ENCODE measurements at places on chromosomes 7 and 10.

DNA sequence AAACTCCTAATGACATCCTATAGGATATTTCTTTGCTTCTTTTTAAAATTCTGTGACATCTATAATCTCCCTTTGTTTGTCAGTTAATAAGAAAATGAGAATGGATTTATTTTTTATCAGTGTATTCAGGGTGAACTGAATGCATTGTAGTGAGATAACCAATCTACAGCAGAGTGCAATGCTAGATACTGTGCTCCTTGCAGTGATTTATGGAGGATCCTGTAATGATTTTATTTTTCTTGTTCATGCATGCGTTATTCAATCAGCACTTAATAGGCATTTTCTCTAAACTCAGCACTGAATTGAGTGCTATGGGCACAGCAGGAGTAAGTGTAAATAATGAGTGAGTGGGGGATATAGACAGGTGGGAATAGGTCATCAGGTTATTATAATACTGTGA, 253.9 kb downstream of the CDK14 start:
- no peak for DNase-seq

- peak; percentile 15 for DNase-seq
Measured at GRCh38 chr7:43385856-43386255, 197.1 kb upstream of the STK17A start.

DNA sequence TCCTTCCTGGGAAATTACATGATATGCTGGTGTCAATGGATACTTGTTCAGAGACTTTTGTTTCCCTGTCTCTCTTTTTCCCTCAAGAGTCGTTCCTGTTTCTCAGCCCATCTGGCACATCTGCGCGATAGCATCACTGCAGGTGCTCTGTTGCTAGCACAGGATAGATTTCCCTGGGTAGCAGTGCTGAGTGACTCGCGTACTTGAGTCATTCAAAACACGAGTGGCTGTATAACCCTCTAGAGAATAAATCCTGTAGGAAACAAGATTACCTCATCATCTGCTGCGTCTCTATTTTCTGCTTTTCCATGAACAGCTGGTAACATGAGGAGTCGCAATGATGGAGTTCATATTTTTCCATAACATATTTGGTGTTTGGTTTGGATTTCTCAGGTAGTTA, 452.0 kb upstream of the FZD8 start:
- DNase-seq, result no peak

DNA sequence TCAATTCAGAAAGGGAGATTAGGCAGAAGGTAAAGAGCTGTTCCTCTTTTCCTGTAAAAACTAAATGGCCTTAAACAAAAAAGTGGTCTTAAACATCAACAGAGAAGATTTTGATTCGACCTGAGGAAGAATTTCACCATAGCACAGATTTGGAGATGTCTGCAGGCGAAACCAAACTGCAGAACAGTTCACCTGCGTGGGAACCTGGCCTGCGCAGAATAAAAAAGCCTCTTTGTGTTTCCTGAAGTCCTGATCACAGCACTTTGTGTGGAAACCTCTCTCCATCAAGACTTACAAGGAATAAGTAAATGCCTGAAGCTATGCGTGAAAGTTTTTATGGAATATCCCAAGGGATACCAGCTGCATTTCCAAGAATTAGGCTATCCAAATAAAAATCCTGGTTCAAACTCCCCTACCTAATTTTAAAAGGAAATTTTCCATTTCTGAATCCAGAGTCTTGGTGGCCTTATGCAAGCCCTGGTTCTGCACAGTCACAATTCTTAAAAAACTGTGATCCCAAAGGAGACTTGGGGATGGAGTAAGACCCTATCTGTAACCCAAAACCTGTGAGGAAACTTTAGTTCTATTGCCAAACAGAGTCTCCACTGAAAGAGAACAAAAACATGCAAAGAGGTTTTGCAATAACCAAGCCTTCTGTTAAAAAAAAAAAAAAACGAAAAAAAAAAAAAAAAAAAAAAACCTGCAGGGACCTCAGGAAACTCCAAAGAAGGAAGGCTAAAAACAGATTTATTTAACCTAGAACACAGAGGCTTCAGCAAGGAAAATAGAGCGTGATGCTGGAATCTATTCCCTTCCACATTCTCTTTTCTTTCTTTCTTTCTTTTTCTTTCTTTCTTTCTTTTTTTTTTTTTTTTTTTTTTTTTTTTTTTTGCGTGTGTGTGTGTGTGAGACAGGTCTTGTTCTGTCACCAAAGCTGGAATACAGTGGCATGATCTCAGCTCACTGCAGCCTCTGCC, 10.4 kb downstream of the CALML3 start:
- DNase-seq, result no peak

DNA sequence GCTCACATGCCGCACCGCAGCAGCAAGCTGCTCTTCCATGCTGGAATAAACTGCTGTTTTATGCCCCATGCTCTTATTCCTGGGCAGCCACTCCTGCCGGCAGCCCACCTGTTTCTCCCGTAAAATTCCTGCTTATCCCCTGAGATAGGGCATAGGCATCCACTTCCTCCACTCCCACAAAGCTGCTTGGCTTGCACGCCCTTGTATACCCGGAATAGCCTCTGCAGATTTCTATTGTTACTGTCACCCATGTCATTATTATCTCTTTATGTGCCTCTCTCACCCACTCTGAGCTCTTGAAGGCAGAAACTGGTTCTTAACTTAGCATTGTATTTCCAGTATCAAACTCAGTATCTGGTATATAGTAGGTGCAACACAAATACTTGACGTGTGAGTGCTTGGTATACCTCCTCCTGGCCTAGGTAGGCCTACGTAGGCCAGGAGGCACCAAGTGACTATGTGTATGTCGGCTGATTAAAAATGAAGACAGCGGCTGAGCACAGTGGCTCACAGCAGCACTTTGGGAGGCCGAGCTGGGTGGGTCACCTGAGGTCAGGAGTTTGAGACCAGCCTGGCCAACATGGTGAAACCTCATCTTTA, 193.4 kb downstream of the CCDC3 start:
- DNase-seq, result no peak

DNA sequence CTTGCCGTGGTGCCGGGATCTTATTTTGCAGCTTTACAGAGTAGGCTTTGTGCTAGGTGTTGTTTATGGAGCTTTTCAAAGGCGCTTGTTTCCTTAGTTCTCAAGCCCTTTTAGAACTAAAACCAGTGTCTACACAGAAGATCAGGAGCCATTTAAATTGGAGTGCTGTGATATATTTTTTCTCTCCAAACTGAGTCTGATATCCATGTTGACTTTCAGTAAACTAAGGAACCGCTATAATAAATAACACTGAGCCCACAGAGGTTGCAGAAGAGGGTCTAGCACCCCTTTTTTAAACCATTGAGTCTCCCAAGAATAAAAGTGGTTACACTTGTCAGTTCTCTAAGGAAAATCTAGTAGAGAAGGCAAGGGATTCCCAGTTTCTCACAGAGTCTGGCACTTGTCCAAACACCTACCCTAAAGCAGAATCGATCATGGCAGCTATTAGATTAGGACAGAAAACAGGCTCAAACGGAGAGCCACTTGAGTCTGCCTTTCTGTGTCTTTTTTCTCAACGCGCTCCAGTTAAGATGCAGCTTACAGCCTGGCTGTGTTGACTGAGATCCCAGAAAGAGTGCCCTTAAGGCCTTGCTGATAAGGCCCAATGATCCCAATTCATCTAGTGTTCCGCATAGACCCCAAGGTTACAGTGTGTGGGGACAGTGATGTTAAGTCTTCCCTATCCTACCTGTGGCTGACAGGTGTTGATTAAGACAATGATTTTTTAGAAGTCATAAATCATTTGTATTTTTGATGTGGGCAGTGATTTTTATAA, 804 bp downstream of the TMEM106B start:
- DNase-seq, result peak; percentile 6

DNA sequence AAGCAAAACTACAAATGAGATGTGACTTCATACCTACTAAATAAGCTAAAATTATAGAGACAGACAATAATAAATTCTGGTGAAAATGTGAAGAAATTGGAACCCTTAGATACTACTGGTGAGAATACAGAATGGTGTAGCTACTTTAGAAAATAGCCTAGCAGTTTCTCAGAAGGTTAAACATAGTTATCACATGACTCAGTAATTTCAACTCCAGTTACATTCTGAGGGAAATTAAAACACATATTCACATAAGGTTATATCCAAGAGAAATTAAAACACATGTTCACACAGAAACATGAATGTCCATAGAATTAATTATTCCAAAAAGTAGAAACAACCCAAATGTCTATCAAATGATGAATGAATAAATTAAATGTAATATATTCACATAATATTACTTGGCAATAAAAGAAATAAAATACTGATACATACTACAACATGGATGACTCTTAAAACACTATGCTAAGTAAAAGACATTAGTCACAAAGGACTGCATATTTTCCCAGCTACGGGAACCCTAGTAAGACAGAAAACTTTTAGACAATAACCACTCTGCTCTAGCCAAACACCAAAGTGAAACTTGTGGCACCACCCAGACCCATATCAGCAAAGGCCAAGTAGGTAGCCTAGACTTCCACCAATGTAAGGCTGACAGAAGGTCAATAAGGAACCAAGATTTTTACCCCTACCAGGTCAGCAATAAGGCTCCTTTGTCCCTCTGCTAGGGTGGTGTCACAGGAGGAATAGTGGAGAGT, 25.1 kb downstream of the SLC25A40 start:
- no peak for DNase-seq

DNA sequence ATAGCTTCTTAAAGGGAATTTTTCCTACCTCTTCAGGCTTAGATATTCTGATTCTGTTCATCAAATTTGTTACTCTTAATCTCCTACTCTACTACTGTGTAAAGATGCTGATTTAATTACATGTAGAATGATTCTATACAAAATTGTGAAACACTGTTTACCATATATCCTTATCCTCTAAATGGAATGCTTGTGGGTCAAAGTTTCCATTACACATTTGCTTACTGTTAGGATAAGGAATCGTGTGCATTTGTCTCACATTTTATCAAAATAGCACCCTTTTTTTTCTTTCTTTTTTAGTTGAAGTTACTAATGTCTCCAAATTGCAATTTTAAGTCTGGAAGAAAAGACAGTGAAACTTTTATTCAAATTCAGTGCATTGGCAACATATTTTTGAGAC, 65.3 kb downstream of the TFEC start:
- no peak for DNase-seq

DNA sequence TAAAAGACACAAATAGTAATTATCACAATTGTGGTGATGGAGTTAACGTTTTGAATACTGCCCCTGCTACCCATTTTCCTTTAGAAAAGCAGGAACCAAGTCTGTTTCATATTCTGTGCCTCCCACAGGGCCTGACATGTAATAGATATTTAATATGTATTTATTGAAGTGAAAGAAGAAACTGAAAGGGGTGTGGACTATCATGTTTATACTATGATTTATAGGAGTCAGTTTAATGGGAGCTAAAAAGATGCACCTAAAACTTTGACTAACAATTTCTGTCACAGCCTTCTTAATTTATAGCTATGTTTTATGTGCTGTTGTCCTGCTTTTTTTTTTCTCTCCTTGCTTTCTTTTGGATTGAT, 24.1 kb upstream of the BHLHA15 start:
- no peak for DNase-seq

- DNase-seq, result peak; percentile 23
Measured at GRCh38 chr7:42745357-42746059, 166.4 kb downstream of the C7orf25 start.
